ENCODE measurements at places on chromosomes 2 and 18. TPM values are rescaled to one million over a fixed set of nuclear protein-coding genes. Genes with fewer than 3 reads are reported as not detected.

Gene TXNDC2
- 0.06 TPM for polyA plus RNA-seq

Gene LAMA1
- 0.11 TPM for polyA plus RNA-seq

DNA sequence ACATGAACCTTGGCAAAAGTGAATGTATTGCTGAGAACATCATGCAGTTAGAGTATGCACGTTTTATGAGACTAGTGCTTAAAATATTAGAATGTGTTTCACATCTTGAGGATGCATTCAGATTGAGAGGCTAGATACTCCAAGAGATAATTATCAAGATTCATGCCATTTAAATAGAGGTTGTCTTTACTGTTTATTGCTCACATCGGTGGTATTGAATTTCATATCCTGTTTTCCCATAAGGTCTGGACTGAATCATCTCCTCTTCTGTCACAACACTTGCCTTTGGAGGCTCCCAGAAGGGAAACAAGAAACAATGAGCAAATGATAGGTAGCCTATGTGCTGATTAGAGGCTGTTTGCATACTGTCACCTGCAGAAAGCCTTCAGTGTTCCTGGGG is 83.8 kb downstream of the CLHC1 start:
- H3K27me3 ChIP-seq: no peaks in the 10 kb centered on the region
- peak overlapping the region; percentile 80 for H3K27ac ChIP-seq
- H3K36me3 ChIP-seq: no peaks in the 10 kb centered on the region
- no peak for DNase-seq
- no peak overlapping the region for H3K4me3 ChIP-seq
- H3K4me1 ChIP-seq: peaks cover 18% of the 10 kb centered on the region

GRCh38 chr2:207254591-207255464 is 89.1 kb upstream of the KLF7 start:
- H3K27me3 ChIP-seq: no peaks in the 10 kb centered on the region
- DNase-seq: no peak

- no peak overlapping the region for H3K4me3 ChIP-seq
- H3K4me1 ChIP-seq: no peaks in the 10 kb centered on the region
- H3K27ac ChIP-seq: no peak overlapping the region
- H3K27me3 ChIP-seq: no peaks in the 10 kb centered on the region
Measured at GRCh38 chr2:79994161-79994560, 310.4 kb downstream of the LRRTM1 start.

- H3K4me1 ChIP-seq: no peaks in the 10 kb centered on the region
- no peak overlapping the region for H3K27ac ChIP-seq
- no peak for DNase-seq
- peaks cover 7% of the 10 kb centered on the region for H3K27me3 ChIP-seq
- no peak overlapping the region for H3K4me3 ChIP-seq
Measured at GRCh38 chr18:11037533-11038240, 111.7 kb downstream of the PIEZO2 start.

DNA sequence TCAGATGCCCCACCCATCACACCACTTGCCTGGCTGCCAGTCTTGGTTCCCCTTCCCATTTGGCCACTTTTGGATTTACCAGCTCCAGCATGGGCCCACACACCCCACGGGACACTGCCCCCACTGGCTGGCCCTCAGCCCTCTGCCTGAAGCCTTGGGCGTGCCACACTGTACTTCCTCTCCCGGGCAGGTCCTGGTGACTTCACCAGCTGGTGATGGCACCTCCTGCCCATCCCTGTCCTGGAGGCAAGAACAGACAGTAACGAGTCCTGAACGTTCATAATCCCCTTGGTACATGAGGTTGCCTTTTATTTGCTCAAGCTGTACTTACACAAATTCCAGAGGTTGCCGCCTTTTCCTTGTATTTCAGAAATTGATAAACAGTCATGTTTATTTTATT is 81.1 kb downstream of the TMEM17 start:
- DNase-seq: no peak
- H3K27me3 ChIP-seq: no peaks in the 10 kb centered on the region
- H3K36me3 ChIP-seq: no peaks in the 10 kb centered on the region
- no peak overlapping the region for H3K4me3 ChIP-seq
- no peak overlapping the region for H3K27ac ChIP-seq

GRCh38 chr2:11567631-11568031 is 33.8 kb downstream of the GREB1 start:
- H3K36me3 ChIP-seq: no peaks in the 10 kb centered on the region
- no peaks in the 10 kb centered on the region for H3K4me1 ChIP-seq
- no peak for DNase-seq
- H3K27ac ChIP-seq: no peak overlapping the region

DNA sequence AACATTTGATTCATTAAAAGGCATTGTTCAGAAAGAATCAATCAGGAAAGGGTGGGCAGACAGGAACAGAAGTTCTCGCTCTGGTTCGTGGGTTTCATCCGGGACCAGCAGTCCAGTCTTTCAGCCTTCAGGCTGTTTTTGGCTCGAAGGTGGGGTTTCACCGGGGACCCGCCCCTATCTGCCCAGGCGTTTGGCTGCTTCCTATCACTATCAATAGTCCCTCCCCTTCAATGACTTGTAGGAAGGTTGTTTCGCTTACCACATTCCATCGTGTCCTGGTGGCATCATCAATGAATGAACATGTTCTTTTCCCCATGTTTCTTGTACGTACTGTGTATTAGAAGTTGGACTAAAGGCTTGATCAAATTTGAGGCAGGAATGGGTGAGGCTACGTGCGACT is 130.3 kb downstream of the NEDD4L start:
- peaks cover 32% of the 10 kb centered on the region for H3K4me1 ChIP-seq
- no peaks in the 10 kb centered on the region for H3K36me3 ChIP-seq
- H3K27ac ChIP-seq: no peak overlapping the region
- DNase-seq: no peak
- H3K4me3 ChIP-seq: no peak overlapping the region

GRCh38 chr2:151946899-151947812 is 118.9 kb upstream of the ARL5A start:
- H3K27ac ChIP-seq: no peak overlapping the region
- no peaks in the 10 kb centered on the region for H3K27me3 ChIP-seq
- peaks cover 15% of the 10 kb centered on the region for H3K4me1 ChIP-seq
- peak overlapping the region; percentile 26 for H3K4me3 ChIP-seq

GRCh38 chr18:79851489-79851888 is 53.8 kb downstream of the KCNG2 start:
- no peak for DNase-seq
- H3K27ac ChIP-seq: no peak overlapping the region

Gene SALL3
- polyA plus RNA-seq: not detected

DNA sequence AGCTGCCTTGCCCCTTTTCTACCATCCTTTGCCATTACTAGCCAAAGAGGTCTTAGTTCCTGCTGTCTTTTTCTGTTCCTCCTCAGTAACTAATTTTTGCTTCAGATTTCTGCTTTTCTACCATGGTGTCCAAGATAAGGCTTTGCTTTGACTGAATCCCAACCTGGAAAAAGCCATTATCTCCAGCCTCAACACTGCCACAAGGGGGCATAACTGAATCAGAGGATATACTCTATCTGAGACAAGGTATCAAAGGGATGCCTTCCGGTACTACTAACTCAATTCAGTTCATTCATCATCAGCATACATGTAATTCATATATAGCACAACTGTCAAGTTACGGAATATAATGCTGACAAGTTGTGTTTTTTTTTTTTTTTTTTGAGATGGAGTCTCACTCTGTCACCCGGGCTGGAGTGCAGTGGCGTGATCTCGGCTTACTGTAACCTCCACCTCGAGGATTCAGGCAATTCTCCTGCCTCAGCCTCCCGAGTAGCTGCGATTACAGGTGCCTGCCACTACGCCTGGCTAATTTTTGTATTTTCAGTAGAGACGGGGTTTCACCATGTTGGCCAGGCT is 11.4 kb downstream of the OSGEPL1 start:
- H3K27ac ChIP-seq: no peak overlapping the region
- H3K27me3 ChIP-seq: no peaks in the 10 kb centered on the region
- peak; percentile 49 for DNase-seq
- no peak overlapping the region for H3K4me3 ChIP-seq
- no peaks in the 10 kb centered on the region for H3K4me1 ChIP-seq

Gene LHCGR
- polyA plus RNA-seq: not detected

- H3K4me1 ChIP-seq: no peaks in the 10 kb centered on the region
- H3K27me3 ChIP-seq: no peaks in the 10 kb centered on the region
- H3K36me3 ChIP-seq: no peaks in the 10 kb centered on the region
- no peak overlapping the region for H3K27ac ChIP-seq
- no peak for DNase-seq
Measured at GRCh38 chr2:144137272-144137671, 382.6 kb downstream of the ZEB2 start.

DNA sequence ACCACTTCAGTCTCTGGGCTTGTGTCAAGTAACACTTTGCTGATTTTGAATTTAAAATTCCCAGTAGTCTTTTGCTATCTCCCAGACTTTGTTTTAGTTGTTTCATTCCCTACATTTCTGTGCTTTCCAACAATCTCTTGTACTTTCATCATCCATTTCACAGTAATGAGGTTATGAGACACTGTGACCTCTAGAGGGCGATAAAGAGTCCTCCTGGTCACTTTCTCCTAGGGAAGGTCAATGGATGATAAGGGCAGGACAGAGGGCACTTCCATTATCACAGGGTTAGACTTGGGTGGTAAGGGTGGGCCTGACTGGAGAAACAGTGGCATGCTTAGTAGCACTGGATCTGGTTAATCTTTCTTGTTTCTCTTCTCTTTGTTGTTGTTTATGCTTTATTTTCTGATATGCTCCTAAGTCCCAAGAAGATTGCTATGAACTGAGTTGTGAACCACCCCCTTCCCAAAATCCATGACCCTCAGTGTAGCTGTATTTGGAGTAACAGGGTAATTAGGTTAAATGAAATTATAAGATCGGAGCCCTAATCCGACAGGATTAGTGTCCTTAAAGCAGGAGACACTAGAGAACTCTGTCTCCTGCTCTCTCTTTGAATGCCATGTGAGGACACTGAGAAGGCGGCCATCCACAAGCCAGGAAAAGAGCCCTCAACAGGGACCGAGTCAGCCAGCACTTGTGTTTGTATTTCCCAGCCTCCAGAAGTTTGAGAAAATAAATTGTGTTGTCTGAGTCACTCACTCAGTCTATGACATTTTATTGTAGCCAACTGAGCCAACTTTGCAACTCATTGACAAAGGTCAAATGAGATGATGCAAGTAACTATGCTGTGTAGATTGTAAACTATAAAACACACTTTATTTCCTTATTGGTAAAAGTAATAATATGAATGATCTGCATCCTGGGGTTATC is 779.2 kb downstream of the CNTNAP5 start:
- H3K36me3 ChIP-seq: no peaks in the 10 kb centered on the region
- peak; percentile 48 for DNase-seq
- no peak overlapping the region for H3K4me3 ChIP-seq
- H3K27ac ChIP-seq: no peak overlapping the region

DNA sequence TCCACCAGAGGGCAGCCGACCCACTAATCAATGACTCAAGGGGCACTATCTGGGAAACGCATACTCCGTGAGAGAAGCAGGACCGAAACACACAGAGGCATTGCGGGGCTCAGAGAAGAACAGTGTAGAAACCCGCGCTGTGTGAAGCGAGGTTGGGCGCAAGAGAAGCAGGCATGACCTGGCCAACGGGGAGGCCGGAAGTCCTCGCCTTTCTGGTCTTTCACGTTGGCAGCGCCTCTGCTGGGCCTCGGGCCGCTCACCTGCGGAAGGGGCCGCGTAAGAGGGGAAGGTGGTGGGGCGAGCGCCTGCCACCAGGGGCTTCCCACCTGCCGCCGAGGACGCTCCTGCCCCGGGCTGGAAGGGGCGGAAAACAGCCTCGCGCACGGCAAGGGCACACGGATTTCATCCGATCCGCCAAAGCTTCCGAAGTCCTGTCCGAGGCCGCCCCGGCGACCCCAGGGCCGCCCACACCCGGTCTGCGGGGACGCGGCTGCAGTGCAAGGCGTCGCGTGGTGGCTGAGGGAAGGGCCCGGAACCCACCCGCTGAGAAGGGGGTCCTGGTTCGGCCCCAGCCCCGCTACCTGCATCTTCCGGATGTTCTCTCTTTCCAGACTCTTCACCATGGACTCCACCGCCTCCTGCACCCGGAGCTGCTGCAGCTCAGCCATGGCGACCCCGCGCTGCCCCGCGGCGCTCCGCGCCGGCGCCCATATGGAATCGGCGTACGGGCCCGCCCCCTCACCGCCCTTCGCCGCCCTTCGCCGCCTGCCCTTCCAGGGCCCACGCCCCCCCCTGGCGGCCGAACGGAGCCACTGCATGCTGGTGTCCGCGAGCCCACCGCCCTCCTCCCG is at the start of gene FAM136A:
Gene FAM136A (minus strand): TSS at position 724 of the 851 bp plus-strand sequence. CDS start 56 bp downstream, at position 668.
- H3K4me1 ChIP-seq: peaks cover 9% of the 10 kb centered on the region
- H3K36me3 ChIP-seq: peaks cover 7% of the 10 kb centered on the region
- DNase-seq: peak; percentile 96

Gene GPR75
- polyA plus RNA-seq: 2.4 TPM

DNA sequence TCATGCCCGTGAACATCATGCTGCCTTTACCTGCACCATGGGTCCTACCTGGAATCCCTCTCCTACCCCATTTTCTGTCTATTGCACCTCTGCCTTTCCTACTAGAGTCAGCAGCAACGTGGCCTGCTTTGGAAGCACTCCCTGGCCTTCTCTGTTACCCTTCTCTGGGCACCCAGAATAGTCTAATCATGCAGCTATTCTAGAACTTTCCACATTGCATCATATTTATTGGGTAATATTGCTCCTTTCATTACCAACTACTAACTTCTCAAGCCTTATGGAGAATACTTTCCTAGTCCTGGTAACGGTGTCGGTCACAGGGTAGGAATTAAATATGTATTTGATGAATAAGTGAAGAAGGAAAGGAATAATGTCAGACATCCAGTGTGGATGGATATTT is 33.3 kb upstream of the CREG2 start:
- no peak for DNase-seq
- H3K27ac ChIP-seq: no peak overlapping the region
- no peaks in the 10 kb centered on the region for H3K4me1 ChIP-seq
- H3K4me3 ChIP-seq: no peak overlapping the region
- no peaks in the 10 kb centered on the region for H3K36me3 ChIP-seq
- no peaks in the 10 kb centered on the region for H3K27me3 ChIP-seq

- no peaks in the 10 kb centered on the region for H3K36me3 ChIP-seq
- no peak for DNase-seq
- H3K27me3 ChIP-seq: no peaks in the 10 kb centered on the region
- H3K4me1 ChIP-seq: no peaks in the 10 kb centered on the region
Measured at GRCh38 chr2:52414561-52415295, 1352.9 kb upstream of the CHAC2 start.

DNA sequence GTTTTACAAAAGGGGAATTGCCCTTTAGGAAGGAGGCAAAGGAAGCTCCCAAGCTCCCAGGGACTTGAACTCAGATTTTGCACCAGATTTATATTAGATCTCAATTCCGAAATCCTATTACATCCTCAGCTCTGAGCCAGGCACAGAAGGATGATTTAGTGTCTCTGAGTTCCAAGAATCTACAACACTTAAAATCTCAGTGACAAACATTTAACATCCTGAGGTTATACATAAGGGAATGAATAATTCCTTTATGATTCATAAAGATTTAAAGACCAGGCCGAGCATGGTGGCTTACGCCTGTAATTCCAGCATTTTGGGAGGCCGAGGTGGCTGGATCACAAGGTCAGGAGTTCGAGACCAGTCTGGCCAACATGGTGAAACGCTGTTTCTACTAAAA is 16.5 kb upstream of the SLC20A1 start:
- H3K4me3 ChIP-seq: no peak overlapping the region
- no peak overlapping the region for H3K27ac ChIP-seq
- no peaks in the 10 kb centered on the region for H3K27me3 ChIP-seq
- peaks cover 39% of the 10 kb centered on the region for H3K4me1 ChIP-seq
- no peak for DNase-seq

GRCh38 chr18:70089858-70090257 is 115.6 kb downstream of the RTTN start:
- no peaks in the 10 kb centered on the region for H3K4me1 ChIP-seq
- H3K27ac ChIP-seq: no peak overlapping the region
- H3K36me3 ChIP-seq: peaks cover 6% of the 10 kb centered on the region

Gene DSG4
- not detected for polyA plus RNA-seq

- H3K4me3 ChIP-seq: no peak overlapping the region
- DNase-seq: no peak
- no peaks in the 10 kb centered on the region for H3K4me1 ChIP-seq
- no peaks in the 10 kb centered on the region for H3K36me3 ChIP-seq
- H3K27me3 ChIP-seq: no peaks in the 10 kb centered on the region
- H3K27ac ChIP-seq: no peak overlapping the region
Measured at GRCh38 chr2:240811346-240812300, 8.4 kb downstream of the KIF1A start.

All from SK-N-SH (cell line).